ENCODE measurements at places on chromosomes 6 and 20. TPM values are rescaled to one million over a fixed set of nuclear protein-coding genes. Genes with fewer than 3 reads are reported as not detected.

The TTLL9 gene
- total RNA-seq = 19.1 TPM

The GPLD1 gene
- 10.7 TPM for total RNA-seq

- H3K27me3 ChIP-seq = no peaks in the 10 kb centered on the region
- peak; percentile 60 for DNase-seq
- H3K27ac ChIP-seq = no peak overlapping the region
- no peaks in the 10 kb centered on the region for H3K36me3 ChIP-seq
These were observed 95.5 kb downstream of the PPP1R14C start for GRCh38 chr6:150238336-150238741.

The DUSP15 gene
- 274 TPM for total RNA-seq

The GSTA3 gene
- 28.7 TPM for total RNA-seq

DNA sequence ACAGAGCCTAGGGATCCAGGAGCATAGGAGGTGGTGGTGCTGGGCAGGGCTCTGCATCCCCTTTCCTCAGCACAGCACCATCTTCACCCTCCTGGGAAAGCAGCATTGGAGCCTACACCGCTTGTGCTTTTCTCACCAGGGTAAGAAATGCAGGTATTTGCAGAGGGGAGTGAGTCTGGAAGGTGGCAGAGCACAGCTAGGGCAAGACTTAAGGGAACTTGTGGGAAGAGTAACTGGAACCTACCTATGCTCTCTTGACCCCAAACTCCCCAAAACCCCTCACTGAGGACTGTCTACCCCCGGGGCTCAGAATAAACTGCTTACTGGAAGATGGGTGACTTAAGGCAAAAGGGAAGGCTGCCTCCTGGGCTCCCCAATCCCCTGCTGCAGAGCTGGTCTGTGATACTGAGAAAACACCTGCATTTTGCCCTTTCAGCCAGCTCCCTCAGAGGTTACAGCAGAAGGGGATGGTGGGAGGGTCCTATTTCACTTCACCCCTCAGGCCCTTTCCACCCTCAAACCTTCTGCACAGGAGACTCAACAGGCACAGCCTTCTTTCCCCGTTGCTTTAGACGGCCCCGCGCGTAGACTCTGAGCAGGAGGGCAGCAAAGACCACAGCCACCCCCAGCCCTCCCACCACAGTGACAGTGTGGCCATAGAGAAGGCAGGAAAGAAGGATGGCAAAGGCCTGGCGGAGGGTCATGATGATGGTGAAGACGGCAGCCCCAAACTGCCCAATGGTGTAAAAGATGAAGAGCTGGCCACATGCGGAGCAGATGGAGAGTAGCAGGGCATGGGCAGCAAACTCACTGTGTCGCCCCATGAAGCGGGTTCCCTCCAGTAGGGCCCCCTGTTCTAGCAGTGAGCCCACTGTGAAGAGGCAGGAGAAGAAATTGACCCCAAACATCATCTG lies 2.9 kb downstream of the SLC35B2 start:
- H3K36me3 ChIP-seq = no peaks in the 10 kb centered on the region
- H3K4me1 ChIP-seq = peaks cover 11% of the 10 kb centered on the region
- H3K27ac ChIP-seq = no peak overlapping the region
- H3K4me3 ChIP-seq = no peak overlapping the region

- H3K4me1 ChIP-seq = no peaks in the 10 kb centered on the region
- H3K36me3 ChIP-seq = no peaks in the 10 kb centered on the region
- no peak overlapping the region for H3K27ac ChIP-seq
- no peaks in the 10 kb centered on the region for H3K27me3 ChIP-seq
- no peak overlapping the region for H3K4me3 ChIP-seq
These were observed 148.8 kb downstream of the ARID1B start for GRCh38 chr6:156925718-156926607.

- no peak overlapping the region for H3K27ac ChIP-seq
- H3K4me3 ChIP-seq = no peak overlapping the region
- H3K4me1 ChIP-seq = no peaks in the 10 kb centered on the region
- no peak for DNase-seq
- H3K36me3 ChIP-seq = no peaks in the 10 kb centered on the region
These were observed 662.4 kb upstream of the EYS start for GRCh38 chr6:66369407-66369806.

DNA sequence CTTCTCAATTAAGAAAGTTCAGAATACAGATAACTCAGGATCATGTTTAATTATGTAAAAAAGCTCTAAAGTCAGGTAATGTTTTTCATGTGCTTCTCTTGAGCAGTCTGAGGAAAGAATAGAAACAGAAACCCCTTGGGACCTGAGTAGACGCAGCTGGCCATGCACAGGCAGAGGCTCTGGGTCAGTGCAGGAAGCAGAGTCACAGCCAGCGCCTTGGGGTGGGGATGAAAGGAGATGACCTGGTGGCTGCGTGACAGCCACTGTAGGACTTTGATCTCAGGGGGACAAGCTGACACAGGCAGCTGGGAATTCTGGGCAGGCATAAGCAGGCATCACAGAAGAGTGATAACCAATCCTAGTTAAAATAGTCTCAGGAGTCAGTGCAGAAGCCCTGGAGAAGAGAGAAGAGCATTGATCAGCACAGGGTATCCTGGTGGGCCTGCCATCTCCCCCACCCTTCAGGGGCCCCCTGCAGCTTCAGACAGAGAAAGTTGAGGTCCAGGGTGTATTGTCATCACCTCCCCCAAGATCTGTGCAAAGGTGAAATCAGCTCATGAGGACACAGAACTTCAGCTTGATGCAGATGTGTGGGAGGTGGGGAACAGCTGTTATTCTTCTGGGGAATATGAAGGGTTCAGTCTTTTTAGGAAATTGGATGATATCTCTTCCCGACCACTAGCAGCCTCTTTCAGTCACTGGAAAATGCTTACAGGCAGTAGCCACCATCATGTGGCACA lies 6.4 kb downstream of the HLA-DQB1 start:
- no peak overlapping the region for H3K27ac ChIP-seq
- DNase-seq = no peak
- no peaks in the 10 kb centered on the region for H3K4me1 ChIP-seq
- H3K4me3 ChIP-seq = no peak overlapping the region

DNA sequence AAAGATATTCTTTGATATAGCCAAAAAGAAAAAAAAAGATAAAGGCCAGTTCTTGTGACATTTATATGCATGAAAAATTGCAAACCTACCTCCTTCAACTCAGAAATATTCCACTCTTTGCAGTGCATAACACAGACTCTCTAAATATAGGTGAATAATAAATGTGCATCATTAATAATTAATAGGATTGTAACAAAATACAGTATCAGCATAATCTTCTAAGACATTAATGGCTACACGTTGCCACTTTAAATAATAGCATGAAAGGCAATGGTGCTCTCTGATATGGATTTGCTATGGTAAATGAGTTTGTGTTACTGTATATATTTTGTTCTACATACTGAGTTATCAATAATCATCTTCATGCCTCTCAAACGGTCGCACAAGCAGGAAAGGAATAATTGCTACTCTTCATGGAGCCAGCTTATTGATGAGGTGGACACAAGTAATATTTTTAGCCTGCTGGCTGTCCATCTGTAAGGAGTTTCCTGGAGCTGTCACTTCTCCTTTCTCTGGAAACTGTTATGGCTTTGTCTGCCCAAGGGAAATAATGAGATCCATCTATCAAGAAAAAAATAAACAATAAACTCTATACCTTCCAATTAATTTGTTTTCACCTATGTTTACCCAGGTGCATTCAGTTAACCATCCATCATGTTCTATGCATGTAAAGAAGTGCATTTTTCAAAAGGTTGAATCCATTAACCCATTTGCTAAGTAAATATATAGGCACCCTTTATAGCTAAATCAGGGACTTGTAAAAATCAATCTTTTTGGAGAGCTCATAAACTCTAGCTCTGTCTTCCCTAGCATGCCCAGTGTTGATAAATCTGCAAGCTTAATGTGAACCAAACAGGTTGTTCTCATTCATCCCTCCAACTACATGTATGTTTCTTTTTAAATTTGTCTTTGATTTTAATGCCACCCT lies 253.0 kb downstream of the NKAIN2 start:
- no peak overlapping the region for H3K4me3 ChIP-seq
- H3K27ac ChIP-seq = no peak overlapping the region
- H3K36me3 ChIP-seq = no peaks in the 10 kb centered on the region
- no peaks in the 10 kb centered on the region for H3K4me1 ChIP-seq
- DNase-seq = no peak

The SEMG1 gene
- not detected for total RNA-seq

The TMEM14A gene
- total RNA-seq = 33.4 TPM

The LY6G6C gene
- total RNA-seq = not detected

DNA sequence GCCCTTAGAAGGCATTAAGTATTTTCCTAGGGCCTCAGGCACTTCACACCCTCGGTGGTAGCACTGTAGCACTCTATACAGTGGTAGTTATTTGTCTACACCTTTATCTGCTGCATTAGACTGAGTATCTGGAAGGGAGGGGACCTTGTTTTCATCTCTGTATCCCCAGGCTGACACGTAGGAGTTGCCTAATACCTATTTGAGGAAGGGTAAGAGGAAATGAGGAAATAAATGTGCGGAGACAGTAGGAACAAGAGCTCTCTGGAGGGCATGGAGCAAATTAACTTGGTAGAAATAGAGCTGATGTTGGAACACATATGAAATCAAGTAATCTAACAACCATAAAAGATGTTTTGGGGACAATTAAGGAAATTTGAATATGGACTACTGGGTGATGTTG lies 3.9 kb downstream of the CNPY3 start:
- no peaks in the 10 kb centered on the region for H3K27me3 ChIP-seq
- no peak overlapping the region for H3K4me3 ChIP-seq
- H3K4me1 ChIP-seq = peaks cover 23% of the 10 kb centered on the region
- no peaks in the 10 kb centered on the region for H3K36me3 ChIP-seq
- no peak for DNase-seq

The HAO1 gene
- total RNA-seq = 0.16 TPM

The NMBR gene
- 1.6 TPM for total RNA-seq

The ANKEF1 gene
- 14.4 TPM for total RNA-seq

DNA sequence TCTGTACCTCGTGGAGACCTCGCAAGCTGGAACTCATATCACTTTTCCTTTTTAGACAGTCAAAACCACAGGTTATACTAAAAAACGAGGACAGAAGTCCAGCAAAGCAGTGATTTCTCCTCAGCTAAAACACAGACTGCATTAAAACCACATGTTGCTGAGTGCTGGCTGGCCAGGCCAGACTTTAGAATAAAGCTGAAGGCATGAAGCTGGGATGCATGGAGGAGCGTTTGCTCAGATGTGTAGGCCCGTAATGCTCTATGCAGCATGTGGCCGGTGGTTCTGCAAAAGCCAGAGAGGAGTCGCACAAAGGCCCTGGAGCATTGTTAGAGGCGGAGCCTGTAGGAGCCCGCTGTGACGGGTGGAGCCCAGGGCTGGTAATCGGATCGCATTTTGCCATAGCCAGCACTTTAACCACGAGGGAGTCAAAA lies 83.6 kb downstream of the SMOC2 start:
- H3K4me3 ChIP-seq = no peak overlapping the region
- H3K36me3 ChIP-seq = no peaks in the 10 kb centered on the region
- H3K27ac ChIP-seq = no peak overlapping the region
- no peaks in the 10 kb centered on the region for H3K27me3 ChIP-seq

The MRPS18B gene
- total RNA-seq = 36.1 TPM

DNA sequence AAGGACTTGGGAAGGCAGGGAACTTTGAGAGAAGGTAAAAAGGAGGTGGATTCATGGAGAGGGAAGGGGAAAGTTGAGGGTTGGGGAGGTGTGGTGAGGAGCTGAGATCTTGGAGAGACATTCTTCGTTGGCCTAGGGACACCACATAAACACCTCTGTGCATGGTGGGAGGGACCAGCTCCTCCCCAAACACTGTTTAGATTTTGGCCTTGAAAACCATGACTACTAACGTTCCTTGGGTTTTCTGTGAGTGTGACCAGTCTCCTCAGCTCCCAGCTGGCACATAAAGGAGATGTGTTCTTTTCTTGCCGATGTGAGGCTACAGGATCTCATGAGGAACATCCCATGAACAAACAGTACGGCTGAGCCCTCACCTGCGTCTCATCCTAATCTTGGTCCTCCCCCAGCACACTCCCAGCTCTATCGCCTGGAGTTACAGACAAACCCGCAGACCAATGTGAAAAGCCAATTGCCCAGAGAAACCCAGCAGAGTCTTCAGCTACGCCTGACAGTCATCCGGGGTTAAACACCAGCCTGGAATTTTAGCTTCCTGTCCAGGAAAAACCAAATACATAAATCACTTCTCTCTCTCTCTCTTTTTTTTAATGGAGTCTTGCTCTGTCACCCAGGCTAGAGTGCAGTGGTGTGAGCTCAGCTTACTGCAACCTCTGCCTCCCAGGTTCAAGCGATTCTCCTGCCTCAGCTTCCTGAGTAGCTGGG lies 22.0 kb upstream of the DDR1 start:
- no peaks in the 10 kb centered on the region for H3K36me3 ChIP-seq
- no peak overlapping the region for H3K27ac ChIP-seq
- no peaks in the 10 kb centered on the region for H3K27me3 ChIP-seq
- no peak for DNase-seq
- no peak overlapping the region for H3K4me3 ChIP-seq
- H3K4me1 ChIP-seq = peaks cover 10% of the 10 kb centered on the region

The HSPA12B gene
- 11.1 TPM for total RNA-seq

DNA sequence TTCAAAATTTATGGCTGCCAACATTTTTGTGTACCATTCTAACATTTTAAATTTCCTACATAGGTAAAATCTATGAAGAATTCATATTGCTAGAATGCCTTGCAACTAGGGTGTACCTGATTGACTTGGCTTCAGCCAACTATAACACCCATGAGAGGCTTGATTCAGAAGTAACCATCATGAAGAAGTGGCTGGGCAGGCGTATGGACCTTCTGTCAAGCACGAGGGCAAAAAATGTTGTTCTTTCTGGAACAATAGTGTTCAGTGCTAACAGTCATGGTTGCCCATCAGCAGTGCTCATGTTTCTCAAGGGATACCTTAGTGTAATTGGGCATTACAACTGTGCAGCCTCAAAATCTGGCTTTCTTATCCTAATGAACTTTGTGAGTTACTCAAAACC lies 42.9 kb downstream of the ID4 start:
- H3K4me3 ChIP-seq = no peak overlapping the region
- no peak overlapping the region for H3K27ac ChIP-seq
- no peaks in the 10 kb centered on the region for H3K4me1 ChIP-seq
- no peak for DNase-seq

DNA sequence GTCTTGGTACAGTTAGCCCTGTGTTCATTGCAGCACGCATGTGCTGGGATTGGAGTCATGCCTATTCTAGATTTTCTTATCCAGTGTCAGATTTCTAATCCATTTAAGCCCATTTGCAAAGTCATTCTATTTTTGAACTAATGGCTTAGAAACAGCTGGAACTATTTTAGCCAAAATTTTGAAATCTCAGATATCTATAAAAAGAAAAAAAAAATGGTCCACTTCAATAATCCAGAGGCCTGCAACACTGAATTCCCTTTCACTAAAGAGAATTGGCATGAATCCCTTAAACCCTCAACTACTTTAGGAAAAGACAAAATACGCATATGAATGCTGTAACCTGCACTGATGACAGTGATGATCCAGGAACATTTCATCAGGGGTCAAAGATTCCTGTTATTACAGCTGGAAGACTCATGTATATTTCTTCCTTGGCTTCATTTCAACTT lies 1.5 kb downstream of the COL21A1 start:
- H3K27me3 ChIP-seq = no peaks in the 10 kb centered on the region
- DNase-seq = no peak
- H3K27ac ChIP-seq = peak overlapping the region; percentile 26

Measured in testis (tissue), 5 donors.